ENCODE measurements at places on chromosomes 3 and 15. TPM values are rescaled to one million over a fixed set of nuclear protein-coding genes. Genes with fewer than 3 reads are reported as not detected.

The SLC2A2 gene
- not detected for total RNA-seq

The HDGFL3 gene
- total RNA-seq: 71.6 TPM

The SPATA12 gene
- 0.11 TPM for total RNA-seq

The ADAM10 gene
- total RNA-seq: 124 TPM

The BCL2A1 gene
- 4.9 TPM for total RNA-seq
